ENCODE measurements at places on chromosomes 2 and 18.

- DNase-seq, result no peak
Observed at GRCh38 chr2:182672466-182673165, 43.4 kb upstream of the DNAJC10 start.

GRCh38 chr2:121287146-121287798 is 2.3 kb upstream of the TFCP2L1 start:
- no peak for DNase-seq

DNA sequence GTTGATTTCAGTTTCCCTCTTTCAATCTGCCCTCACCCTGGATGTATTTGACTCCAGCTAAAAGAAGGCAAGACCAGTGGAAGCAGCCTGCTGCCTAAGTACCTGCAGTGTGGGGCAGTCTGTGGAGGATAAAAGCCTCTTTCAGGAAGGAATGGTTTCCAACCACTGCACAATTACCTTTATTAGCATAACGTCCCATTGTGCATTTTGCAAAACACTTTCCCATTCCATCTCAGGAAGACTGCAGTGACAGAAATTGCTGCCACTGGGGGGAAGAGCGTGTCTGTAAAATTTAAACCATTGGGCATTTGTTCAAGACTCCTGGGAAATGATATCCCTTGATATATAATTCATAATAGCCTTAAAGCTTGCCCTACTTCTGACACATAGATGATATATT is 26.2 kb downstream of the CYRIA start:
- DNase-seq, result no peak

DNA sequence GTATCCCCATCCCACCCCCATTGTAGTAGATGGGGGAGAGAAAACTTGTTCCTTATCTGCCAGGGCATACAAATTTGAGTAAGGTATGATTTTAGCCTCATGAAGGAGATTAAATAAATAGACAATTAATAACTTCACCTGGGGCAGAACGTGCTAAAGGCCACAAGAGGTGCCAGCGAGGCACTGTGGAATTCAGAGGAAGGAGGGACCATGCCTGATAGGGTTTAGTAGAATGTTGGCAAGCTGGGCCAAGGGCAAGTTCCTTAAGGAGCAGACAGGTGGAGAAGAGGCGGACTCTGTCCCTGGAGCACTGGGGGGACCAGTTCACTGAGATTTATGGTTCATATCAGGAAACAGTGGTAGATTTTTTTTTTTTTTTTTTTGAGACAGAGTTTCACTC is 22.5 kb downstream of the STAMBP start:
- DNase-seq, result peak; percentile 15

DNA sequence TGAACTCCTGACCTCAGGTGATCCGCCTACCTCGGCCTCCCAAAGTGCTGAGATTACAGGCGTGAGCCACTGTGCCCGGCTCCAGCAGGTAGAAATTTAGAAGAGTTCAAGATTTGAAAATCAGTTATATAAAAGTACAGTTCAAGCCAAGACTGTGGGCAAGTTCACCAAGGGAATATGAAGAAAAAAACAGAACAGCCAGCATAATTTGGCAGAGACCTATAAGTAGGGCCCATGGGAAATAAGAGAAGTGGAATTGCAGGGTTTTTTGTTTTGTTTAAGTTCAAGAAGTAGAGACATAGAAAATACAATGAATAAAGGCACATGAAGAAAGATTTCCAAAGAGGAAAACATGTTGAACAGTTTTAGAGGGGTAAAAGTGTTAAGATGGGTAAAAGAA is 57.9 kb downstream of the BAZ2B start:
- DNase-seq, result no peak

GRCh38 chr2:43220229-43220751 is 6.1 kb downstream of the ZFP36L2 start:
- no peak for DNase-seq

DNA sequence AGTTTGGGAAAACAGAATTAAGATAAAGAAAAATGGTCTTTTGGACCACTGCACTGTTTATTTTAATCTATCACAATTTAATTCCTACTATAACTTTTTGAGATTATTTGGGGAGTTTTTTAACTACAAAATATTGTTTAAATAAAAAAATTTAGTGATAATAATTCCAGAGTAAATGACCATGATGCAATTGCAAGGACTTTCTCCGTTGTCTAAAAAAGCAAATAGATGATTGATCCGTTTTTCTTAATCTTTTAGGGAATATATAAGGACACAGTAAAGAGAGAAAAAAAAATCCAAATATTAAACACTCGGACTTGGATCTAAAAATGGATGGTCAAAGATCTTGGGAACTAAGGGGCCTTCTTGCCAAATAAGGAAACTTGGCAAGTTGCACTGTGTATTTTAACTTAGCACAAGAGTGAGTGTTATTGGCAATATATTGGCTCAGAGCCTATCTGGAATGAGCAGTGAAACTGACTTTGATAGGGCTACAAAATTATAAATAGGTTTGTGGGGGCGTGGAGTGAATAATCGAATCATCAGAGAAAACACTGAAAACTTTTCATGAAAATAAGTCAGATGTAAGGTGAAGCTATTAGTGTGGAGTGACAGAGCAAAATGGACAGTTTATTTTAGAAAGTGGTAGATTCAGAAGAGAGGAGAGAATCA is 2.0 kb downstream of the MAP3K20 start:
- no peak for DNase-seq

DNA sequence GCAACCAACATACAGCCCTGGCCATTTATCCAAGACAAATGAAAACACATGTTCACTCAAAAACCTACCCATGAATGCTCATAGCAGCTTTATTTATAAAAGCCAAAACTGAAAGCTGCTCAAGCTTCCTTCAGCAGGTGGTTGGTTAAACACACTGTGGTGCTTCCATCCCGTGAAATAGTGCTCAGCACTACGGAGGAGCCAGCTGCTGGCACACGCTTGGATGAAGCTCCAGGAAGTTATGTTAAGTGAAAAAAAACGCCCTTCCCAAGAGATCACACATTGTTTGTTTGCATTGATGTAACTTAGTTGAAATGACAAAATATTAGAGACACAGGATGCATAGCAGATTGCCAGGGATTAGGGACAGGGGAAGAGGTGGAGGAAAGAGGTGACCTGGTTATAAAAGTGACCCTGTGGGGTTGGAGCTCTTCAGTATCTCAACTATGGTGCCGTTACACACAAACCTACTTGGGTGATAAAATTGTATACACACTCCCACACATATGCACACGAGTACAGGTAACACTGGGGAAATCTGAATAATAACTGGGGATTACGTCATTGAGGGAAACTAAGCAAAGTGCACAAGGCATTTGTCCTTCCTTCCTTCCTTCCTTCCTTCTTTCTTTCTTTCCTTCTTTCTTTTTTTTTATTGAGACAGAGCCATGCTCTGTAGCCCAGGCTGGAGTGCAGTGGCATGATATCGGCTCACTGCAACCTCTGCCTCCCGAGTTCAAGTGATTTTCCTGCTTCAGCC is 6.2 kb upstream of the ALPG start:
- no peak for DNase-seq

GRCh38 chr2:85675427-85675826 is 7.4 kb upstream of the SFTPB start:
- no peak for DNase-seq

DNA sequence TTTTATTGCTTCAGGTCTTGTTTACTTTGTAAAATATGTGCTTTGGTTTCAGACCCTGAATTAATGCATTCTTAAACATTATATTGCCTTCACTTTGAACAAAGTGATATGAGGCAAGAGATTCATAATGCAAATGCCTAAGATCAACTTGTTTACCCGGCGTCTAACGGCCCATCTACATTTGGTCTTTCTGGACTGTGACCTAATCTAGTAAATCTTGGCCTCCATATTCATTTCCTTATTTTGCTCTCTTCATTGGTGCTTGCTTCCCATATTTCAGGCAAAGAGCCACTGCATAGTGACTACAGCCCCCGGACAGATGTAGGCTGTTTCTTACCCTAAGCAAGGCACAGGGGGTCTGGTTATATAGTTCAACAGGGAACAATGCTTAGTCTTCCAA is 53.0 kb upstream of the SLC39A10 start:
- no peak for DNase-seq

DNA sequence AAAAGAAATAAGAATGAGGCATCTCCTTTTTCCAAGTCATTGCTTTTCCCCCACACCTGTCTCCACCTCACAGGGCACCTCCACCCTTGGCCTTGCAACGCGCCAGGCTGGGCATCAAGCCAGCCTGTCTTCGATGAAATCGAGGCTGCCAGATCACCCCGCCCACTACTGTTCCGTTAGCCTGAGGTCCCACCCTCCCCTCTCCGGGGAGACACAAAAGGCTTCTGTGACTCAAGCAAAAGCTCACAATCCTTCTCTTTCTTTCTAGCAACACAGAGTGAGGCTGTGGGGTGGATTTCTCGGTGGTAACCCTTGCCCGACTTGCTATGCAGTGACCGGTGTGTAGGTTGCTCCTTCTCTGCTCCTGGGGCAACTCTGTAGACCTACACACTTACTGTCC is 9.9 kb downstream of the TNP1 start:
- peak; percentile 49 for DNase-seq

GRCh38 chr2:84687498-84688149 is 171.3 kb downstream of the DNAH6 start:
- no peak for DNase-seq

- peak; percentile 80 for DNase-seq
Observed at GRCh38 chr18:77067291-77068061, 65.1 kb downstream of the MBP start.

DNA sequence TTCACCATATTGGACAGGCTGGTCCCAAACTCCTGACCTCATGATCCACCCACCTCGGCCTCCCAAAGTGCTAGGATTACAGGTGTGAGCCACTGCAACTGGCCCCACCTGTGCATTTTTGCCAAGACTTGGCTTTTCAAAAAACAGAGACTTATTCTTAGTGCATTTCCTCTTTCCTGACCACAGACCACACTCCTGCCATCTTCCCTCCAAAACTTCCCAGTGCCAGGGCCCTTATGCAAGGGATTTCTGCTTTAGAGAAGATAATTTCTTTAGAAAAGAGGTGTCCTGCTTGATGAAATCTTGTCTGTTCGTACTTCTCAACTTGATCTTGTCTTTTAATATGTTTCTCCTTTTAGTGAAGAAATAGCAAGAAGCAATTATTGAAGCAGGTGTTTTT is 98.8 kb upstream of the ZNF516 start:
- DNase-seq, result no peak

DNA sequence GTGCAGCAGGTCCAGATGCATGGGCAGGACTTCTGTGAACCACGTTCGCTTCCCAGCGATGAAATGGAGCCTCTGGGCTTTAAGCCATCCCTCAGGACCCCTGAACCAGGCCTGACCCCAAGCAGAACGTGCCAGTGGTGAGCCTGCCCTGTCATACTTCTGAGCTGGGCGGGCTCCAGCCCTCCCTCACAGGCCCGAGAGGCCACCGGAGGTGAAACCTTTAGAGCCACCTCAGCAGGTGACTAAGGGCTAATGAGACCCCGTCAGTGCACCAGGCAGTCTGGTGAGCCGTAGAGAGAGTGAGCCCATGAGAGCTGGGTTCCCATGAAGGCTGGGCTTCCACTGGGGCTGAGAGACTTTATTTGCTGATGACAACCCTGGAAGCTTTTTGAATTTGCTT is 8.9 kb upstream of the MAL start:
- no peak for DNase-seq

DNA sequence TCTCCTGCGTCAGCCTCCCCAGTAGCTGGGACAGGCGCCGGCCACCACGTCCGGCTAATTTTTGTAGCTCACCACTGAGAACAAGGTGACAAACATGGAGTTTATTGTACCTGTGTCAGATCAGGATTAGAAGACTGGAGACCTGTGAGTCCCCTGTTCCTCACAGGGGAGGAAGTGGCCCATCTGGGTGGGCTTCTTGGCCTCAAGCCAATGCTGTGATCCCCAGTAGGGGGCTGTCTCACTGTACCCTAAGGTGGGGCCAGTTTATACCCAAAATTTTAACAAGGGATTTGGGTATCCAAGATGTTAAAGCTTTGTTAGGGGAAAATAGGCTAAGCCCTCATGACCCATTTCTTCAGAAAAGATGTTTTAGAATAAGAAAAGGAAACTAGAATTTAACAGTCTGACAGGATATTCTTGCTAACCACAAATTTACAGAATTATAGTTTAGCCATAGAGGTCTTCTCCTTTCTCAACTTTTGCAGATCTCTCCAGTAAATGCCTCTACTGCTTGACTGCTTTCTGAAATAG is 16.3 kb downstream of the PCBP1 start:
- DNase-seq, result no peak

DNA sequence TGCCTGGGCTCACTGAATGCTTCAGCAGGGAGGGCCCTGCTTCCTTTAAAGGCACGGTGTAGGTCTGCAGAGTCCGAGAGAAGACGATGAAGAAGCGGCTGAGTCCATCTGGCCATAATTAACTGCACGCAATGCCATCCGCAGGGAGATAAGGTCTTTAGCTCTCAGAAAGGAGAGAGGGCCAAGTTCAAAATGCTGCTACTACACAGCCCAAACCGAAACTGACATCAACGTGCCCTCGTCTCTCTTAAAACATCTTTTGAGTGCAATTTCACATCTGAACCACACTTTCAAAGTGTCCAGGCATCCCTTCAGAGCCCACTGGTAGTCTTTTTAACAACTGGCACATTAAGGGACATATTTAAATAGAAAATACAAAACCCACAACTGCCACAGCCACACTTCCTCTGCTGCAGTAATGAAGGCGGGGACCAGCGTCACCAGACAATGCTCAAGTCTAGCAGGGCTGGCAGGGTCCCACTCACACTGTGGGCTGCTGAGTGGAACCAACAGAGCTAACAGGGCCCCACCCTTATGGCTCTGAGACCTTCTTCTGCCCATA is 35.8 kb downstream of the ST3GAL5 start:
- DNase-seq, result peak; percentile 65

DNA sequence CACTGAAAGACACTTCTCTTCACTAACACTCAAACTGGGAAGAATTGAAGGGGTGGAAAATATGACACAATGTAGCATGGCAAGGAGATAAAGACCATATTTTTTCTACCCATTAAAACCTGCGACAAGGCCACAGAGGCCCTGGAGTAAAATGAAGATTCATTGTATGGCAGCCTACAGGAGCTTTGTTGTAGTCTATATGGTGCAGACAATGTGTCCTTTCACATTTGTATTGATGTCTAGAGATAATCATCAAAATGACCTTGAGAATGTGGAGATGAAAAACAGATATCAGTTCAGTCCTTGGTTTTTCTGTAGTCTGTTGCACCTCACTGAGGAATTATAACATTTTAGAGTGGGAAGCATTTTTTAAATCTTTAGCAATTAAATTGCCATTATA is 80.1 kb downstream of the CSRNP3 start:
- DNase-seq, result no peak

GRCh38 chr18:8780227-8780626 is 74.9 kb downstream of the MTCL1 start:
- no peak for DNase-seq

- no peak for DNase-seq
Observed at GRCh38 chr18:79962311-79962710, 2.1 kb upstream of the HSBP1L1 start.

GRCh38 chr2:172095146-172095904 is 7.4 kb downstream of the DLX2 start:
- DNase-seq, result peak; percentile 72

- no peak for DNase-seq
Observed at GRCh38 chr2:147345246-147345645, 499.6 kb upstream of the ACVR2A start.
